NCI-H524 treated with DMSO at 0.1 percent for 48 hours (cell line): ENCODE measurements at places on chromosomes 1 and 21.

- no peak for DNase-seq
Measured at GRCh38 chr21:39386899-39387298, 38.0 kb upstream of the HMGN1 start.

GRCh38 chr1:20486457-20487235, 636 bp upstream of the CAMK2N1 start:
- peak; percentile 82 for DNase-seq

GRCh38 chr1:164876398-164877116, 317.6 kb downstream of the PBX1 start:
- no peak for DNase-seq

DNA sequence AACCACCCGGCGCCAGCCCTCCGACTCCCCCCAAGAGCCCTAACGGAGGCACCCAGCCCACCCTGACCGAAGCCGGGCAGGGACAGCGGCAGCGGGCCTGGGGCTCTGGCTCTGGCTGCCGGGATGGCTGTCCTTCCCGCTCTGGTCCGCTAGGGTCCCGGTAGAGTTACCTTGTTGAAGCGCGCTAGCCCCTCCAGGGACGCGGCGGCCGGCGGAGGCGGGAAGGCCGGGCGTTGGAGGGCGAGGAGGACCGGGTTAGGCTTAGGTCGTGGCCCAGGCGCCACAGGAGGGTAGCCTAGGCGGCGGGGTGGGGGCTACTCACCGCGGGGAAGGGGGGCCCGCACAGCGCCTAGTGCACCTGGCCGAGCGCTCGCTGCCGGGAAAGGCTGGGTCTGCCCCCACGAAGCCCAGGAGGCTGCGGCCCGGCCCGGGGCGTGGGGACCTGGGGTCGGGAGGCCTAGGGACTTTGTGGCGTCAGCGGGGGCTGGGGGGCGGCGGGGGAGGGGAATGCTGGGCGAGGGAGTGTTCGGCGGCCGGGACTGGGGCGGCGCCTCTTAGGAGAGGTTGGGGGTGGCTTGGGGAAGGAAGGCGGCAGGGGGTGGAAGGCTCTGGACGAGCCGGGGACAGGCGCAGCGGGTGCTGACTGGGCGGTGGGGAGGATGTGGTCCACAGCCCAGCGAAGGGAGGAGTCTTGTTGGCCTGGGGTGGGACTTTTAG, at the start of gene TRIM17:
Gene TRIM17 (minus strand): TSS at position 645 of the 717 bp plus-strand sequence. CDS start 1,789 bp downstream, outside the sequence.
- DNase-seq = no peak

DNA sequence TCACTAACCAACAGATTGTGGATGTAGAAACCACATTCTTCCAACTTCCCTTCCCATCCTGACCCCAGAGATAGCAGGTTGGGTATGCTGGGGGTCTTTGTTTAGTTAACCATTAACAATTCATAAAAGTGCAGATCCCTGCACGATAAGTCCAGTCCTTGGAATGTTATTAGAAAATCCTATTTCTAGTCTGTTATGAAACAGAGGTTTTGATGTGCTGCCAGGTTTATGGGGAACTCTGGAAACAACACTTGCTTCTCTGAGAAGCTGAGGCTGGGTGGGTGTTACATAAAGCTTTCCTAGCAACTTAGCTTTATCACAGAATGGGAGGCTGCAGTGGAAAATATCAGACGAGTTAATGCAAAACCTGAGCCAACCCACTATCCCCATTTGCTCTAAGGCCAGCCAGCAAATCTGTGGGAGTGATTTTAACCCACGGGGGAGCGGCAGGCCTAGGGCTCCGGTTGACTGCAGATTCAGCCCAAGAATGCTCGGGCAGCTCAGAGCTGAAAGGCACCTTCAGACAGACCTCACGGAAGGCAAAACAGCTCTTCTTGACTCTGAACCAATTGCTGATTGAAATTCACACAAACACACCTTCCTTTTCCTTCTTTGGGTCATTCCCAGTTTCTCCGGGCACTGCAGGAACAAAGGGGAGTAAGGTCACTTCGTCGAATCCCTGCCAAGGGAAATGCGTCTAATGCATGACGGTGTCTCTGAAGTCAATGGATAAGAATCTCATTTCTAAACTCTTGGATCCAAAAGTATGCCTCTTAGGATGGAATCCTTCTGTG, 111.7 kb upstream of the IRF2BP2 start:
- DNase-seq = no peak

DNA sequence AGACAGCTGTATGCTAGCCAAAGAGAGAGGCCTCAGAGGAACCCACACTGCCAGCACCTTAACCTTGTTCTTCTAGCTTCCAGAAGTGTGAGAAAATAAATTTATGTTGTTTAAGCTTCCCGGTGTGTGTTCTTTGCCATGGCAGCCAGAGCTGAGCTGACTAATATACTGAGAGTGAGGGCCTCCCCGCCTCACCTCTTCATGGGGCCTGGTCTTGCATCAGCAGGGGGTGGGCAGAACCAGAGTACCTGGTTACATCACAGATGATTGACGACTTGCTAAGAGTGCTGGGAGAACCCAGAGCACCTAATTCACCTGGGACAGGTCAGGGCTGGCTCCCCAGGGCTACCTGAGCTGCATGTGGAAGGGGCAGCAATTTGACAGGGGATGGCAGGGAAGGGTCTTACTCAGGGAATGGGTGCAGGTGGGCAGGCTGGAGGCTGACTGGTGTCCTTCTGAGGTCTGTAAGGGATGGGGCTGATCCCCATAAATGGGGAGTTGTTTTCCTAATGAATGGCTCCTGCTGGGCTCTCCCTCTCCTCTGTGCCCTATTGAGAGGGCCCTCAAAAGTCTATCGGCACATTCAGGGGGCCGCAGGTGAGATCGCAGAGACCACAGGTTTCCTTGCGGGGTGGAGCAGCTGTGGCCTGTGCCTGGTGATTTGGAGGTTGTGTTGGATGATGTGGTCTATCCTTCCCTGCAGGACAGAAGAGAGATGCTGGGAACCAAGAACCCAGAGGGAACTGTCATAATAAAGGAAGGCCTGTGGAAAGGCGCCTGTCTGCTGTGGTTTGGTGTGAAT, 60.6 kb upstream of the ETV3 start:
- no peak for DNase-seq
